ENCODE measurements at places on chromosomes 3 and 15. TPM values are rescaled to one million over a fixed set of nuclear protein-coding genes. Genes with fewer than 3 reads are reported as not detected.

The GOLGA6L10 gene
- 1.3 TPM for total RNA-seq

The MESP2 gene
- total RNA-seq, result not detected

The TRAIP gene
- 23.0 TPM for total RNA-seq

The VIPR1 gene
- total RNA-seq, result 6.0 TPM

The TOPAZ1 gene
- not detected for total RNA-seq

The PLA2G4B gene
- 2.1 TPM for total RNA-seq

The COL8A1 gene
- total RNA-seq, result not detected

DNA sequence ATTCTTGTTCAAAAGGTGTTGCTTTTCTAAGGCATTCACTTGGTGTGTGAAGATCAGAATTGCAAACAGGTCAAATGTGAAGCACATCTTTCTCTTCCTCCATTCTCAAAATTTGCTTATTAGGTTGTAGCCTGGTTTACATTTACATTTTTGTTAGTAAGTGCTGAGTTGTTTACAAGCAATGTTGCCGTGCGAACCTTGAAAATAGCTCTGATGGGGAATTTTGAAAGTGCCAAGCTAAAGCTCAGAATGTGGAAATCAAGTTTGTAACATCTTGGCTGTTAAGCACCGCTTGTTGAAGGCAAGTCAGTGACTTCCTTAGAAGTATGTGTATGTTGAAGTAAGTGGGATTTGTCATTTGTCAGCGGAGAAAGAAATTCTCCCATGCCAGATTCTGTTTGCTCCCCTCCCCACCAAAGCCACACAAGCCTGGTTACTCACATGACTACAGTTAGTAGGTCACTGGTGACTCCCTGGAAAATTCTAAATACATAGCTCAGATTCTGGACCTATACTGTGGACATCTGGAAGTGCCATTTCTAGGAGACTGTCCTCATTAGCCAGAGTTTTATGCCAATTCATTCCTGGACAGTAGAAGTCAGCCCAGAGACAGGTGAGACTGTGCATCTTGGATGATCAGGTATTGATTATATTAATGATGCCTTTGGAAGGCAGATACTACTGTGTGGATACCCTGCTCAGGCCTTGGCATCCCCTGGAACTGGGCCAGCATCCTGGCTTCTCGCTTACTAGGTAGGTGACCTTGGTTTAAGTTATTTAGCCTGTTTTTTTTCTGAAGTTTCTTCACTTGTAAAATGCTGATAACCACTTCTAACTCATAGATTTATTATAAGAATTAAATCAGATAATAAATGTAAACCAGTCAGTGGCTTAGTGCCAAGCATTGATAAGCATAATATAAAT is 390.6 kb upstream of the SEMA6D start:
- DNase-seq, result no peak

DNA sequence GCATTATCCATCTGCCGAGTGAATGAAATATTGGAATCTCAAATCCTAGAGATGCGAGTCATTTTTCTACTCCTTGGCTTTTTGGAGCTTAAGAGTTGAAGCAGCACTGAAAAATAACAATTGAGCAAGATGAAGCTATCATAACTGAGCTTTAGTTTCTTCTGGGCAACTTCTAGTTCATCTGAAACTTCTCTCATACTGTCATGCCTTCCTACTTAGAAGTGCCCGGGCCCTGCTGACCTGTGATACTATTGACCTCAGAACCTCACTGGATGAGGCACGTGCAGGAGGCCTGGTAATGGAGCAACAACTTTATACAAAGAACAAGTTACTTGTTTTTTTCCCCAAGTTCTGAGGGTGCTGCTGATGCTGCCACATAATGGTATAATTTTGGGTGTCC is 48.5 kb upstream of the P3H2 start:
- DNase-seq, result no peak

DNA sequence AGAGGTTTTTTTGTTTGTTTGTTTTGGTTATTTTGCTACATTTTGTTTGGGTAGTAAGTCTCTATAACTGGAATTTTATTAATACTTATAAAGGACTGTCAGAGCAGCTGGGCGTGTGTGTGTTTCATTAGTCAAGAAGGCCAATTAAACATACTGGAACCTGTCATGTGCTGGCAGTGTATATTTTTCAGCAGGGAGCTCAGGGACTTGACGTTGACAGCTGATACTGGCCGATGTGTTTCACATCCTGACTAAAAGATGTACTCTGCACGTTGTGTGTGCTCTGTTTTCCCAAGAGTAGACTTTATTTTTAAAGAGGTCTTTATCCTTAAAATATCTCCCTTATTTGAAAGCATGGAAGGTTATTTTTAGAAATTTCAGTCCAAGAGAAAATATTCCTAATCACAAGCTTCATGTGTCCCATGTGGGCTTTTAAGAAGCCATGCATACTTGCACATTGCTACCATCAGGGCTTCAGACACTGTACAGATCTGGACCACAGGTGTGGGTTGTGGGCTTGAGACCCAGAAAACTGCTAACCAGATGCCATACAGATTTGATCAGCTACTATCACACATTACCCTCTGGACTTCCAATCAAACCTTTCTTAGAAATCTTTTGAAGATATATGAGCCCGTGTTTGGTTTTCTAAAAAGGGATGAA is 135.9 kb downstream of the FEZF2 start:
- DNase-seq, result no peak

DNA sequence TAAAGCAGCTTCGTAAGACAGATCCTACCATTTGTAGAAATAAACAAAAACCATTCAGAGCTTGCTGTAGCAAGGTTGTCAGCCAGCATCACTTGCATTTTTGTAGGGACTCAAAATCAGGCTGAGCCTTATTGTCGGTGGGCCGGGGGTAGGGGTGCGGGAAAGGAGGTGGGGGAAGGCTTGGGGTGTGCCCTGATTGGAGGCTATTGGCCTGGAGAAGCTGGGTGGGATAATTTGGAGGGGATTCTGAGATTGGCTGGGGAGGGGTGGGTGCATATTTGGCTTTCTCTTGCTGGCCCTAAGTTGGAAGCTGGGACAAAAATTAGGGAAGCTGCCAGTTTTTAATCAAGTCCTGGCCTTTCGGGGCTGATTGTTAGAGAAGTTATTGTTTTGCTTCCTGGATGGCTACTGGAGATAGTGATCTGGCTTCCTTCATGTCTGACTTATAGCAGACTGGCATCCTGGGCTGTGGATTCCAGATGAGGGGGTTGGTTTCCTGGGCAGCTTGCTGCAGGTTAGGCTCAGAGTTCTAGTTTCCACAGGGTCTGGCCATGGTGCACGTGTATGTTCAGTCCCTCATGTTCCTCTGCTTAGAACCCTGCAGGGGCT is 22.8 kb downstream of the STOML1 start:
- DNase-seq, result no peak

DNA sequence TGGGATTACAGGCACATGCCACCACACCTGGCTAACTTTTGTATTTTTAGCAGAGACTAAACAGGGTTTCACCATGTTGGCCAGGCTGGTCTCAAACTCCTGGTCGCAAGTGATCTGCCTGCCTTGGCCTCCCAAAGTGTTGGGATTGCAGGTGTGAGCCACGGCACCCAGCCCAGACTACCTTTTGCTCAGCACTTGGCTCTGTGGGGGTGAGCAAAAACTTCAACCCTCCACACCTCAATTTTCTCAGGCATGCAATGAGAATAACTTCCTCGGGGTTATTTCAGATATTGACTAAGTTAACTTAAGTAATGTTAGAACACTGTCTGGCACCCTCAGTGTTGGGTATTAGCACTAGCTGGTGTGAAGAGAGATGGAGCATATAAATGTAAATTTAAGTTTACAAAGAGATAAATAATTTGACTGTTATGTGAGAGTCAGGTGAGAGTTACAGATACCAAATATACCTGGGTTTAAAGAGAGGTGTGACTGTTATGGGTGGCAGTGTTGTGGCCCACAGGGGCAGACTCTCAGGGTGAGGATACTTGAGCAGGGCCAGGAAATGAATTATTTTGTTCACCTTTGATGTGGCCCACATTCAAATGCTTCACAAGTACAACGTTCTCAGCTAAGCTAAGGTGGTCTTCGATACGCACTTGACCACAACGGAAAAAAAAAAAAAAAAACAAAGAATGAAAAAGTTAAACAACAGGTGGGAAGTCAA is 29.0 kb downstream of the CPOX start:
- DNase-seq, result peak; percentile 39

DNA sequence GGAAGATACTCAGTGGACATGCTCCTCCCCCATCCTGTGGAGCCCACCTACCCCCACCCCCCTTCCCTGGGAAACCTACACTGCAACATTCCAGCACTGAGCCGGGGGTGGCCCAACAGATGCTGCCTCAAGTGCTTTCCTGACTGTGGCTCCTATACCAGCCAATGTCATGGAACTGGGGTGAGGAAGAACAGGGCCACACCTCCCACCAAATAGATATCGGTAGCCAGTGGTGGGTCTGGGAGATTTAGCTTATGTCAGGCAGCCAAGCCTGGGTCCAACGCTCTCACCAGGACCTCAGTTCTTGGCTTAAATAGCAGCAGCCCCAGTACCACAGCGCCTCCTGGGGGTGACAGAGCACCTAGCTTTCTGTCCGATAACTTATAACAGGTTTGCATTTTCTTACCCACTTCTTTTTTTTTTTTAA is 30.3 kb downstream of the CDC25A start:
- peak; percentile 44 for DNase-seq

GRCh38 chr15:67543348-67543718 is 830 bp downstream of the MAP2K5 start:
- DNase-seq, result no peak

DNA sequence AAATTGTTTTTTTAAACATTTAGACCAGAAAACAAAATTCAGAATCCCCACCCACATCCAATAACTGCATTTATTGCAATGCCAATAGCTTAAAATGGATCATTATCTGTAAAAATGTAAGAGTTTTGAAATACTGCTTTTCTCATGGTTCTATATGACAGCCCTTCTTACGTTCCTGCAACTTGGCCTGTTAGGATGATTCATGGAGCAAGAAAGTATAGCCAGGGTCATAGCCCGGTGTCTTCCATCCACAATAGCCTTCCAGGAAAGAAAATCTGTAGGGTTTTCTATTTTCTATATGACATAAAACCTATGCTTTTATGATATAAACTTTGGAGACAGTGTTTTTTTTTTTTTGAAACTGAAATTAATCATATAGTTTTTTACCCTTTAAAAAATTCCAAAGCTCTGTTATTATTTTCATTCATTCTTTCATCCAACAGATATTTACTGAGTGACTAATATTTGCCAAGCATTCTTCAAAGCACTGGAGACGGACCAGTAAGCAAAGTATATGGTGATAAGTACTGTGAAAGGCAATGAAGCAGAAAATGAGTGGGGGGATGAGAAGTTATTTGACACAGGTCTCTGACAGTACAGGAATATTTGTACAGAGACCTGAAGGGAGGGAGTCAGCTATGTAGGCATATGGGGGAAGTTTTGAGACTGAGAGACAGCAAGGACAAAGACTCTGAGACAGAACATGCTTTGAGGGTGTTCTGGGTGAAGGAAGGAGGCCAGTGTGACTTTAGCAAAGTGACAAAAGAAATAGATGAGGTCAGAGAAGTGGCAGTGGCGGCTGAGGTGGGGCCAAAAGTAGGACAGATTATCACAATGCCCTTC is 29.0 kb upstream of the SLC2A2 start:
- no peak for DNase-seq

- no peak for DNase-seq
Observed at GRCh38 chr15:101558221-101558941, 68.9 kb upstream of the PCSK6 start.

GRCh38 chr15:56244811-56245576 is 1.3 kb upstream of the RFX7 start:
- peak; percentile 67 for DNase-seq

DNA sequence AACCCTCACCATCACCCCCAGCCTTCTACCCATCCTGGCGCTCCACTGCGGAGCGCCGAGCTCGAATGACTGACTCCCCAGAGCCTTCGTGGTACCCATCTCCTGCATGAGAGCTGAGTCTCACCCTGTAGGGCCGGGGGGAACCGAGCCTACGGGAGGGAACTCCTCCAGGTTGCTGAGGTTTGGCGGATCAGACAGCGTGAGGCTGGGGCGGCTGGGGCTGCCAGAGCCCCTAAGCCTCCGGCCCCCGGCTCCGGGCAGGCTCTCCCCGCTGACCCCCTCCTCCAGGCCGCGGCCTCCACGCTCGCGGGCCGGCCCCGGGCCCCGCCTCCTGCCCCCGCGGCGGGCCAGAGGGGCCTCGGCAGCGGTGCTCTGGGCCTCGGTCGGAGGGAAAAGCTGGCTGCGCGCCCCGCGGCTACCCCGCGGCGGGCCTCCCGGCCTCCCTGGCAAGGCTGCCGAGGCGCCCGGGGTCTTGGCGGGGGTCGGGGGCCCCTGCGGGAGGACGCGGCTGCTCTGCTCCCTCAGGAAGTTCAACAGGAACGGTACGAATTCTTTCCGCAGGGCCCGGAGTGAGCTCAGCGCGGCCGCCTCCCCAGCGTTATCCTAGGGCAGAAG is 643 bp downstream of the CDAN1 start:
- peak; percentile 30 for DNase-seq

DNA sequence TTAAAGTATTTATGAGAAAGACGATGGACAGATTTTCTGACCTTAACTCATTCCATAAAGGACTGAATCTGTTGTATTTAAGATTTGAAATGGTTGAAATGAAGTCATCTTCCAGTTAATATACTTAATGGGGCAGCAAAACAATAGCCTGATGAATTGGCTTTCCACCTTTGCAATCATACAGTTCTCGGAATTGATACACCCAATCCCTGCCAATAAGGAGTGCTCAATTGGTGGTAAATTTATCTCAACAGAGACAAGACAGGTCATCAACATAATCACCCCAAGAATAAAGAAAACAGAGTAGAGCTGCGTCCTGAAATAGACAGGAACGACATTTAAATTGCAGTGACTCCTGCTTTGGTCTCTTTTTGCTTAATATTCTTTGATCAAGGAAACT is 11.2 kb downstream of the ANXA2 start:
- no peak for DNase-seq

DNA sequence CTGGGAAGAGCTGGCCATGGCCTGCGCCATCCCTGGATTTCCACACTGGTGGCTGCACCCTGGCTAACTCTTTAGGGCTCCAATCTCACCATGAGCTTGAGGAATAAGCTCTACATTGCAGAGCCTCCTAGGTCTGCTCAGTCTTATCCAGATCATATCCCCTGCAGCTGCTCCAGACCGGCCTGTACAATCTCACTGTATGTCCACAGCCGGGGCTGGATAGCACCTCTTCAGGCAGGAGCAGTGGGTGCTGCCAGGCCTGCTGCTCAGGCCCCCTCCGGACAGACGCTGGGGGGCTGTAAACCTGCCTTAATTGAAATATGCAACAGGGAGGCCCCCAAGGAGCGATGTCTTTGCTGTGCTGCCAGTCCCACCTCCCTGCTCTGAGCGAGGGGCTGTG is 15.6 kb downstream of the INSYN1 start:
- DNase-seq, result no peak

GRCh38 chr3:182784542-182784941 is 8.8 kb upstream of the ATP11B start:
- DNase-seq, result no peak
